ENCODE measurements at places on chromosomes 4 and X. TPM values are rescaled to one million over a fixed set of nuclear protein-coding genes. Genes with fewer than 3 reads are reported as not detected.
A peak's percentile ranks its signal among the peaks of the same experiment; 100 is the strongest.

Gene FATE1
- total RNA-seq: not detected

Gene DDIT4L
- 0.56 TPM for total RNA-seq

Gene SMIM31
- total RNA-seq: not detected

Gene ASB5
- total RNA-seq: 0.16 TPM

Gene MAGEE1
- 0.84 TPM for total RNA-seq

Gene NLGN4X
- 1.00 TPM for total RNA-seq

Gene GNRHR
- 0.56 TPM for total RNA-seq

Gene GSPT2
- total RNA-seq: 1.6 TPM

Gene KCNIP4
- total RNA-seq: not detected

Gene PHOX2B
- not detected for total RNA-seq

Gene DCAF4L1
- 0.08 TPM for total RNA-seq

Gene PNCK
- total RNA-seq: 1.00 TPM

Gene AFF1
- total RNA-seq: 39.8 TPM

GRCh38 chrX:112997991-112998390, 157.4 kb upstream of the AMOT start:
- no peak for ATAC-seq

- no peak for ATAC-seq
Observed at GRCh38 chrX:24005028-24005427, 22.0 kb downstream of the KLHL15 start.

- ATAC-seq: no peak
Observed at GRCh38 chrX:129495900-129496299, 27.4 kb downstream of the SMARCA1 start.

DNA sequence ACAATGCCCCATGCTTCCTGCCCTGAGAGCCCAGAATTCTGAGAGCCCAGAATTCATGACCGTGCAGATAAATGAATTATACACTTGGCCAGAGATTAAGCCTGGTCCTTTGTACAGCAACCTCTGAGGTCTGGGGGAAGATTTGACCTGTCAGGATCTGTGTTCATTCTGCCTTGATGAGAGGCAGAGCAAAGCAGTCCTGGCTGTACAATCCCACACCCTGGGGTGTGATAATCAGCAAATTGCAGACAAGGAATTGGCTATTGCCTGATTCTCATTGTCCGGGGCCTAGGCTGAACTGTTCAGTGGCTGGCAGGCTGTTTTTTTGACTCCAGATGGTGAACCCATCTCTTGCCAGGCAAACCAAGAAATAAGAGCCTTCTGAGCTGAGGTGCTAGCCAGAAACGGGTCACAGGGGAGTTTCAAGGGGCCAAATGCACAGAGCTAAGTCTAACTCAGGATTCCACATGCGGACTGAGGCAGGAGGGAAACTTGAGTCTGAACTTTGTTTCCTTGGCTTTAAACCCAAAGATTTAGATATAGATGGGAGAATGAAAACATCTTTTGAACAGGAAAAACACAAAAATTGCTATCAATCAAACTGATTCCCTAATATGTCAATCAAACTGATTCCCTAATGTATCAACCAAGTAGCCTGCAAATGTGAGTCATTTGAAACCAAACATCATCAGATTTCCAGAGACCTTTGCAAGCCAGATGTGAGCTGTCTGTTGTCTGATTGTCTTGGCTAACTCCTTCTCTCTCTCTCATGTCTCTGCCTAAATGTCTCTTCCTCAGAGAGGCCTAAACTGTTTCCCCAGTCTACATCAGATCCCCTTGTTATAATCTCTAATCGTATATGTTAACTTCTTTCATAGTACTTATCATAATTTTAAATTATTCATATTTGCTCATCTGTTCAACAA, 159.3 kb downstream of the ATG4A start:
- no peak for ATAC-seq

GRCh38 chrX:1529328-1529727, 7.7 kb downstream of the P2RY8 start:
- no peak for ATAC-seq

GRCh38 chr4:26141911-26142638, 178.7 kb upstream of the RBPJ start:
- peak; percentile 43 for ATAC-seq

- ATAC-seq: no peak
Observed at GRCh38 chr4:166655705-166656104, 578.6 kb downstream of the SPOCK3 start.

- ATAC-seq: no peak
Observed at GRCh38 chr4:113382704-113383103, 333.3 kb downstream of the ANK2 start.

GRCh38 chrX:56068274-56068758, 163.8 kb upstream of the KLF8 start:
- peak; percentile 77 for ATAC-seq

GRCh38 chrX:63283348-63283747, 67.8 kb downstream of the SPIN4 start:
- no peak for ATAC-seq

DNA sequence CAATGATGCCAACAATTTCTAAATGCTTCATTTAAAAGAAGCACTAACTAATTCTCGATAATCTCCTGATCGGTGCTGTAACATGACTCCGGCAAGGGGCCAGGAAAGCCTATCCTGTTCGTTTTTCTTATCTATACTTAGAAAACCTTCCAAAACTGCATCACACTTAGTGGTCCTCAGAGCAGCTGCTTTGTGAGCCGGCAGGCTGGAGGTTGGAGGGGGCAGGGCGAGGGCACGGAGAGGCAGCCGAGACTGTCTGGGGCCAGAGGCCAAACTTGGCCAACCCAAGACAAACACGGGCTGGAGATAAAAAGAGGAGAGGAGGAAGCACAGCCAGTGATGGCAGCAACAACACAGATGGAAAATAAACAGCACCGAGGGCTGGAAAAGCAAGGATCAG, 455.7 kb downstream of the BCOR start:
- no peak for ATAC-seq

GRCh38 chrX:122445466-122445865, 738.6 kb upstream of the GRIA3 start:
- ATAC-seq: no peak

DNA sequence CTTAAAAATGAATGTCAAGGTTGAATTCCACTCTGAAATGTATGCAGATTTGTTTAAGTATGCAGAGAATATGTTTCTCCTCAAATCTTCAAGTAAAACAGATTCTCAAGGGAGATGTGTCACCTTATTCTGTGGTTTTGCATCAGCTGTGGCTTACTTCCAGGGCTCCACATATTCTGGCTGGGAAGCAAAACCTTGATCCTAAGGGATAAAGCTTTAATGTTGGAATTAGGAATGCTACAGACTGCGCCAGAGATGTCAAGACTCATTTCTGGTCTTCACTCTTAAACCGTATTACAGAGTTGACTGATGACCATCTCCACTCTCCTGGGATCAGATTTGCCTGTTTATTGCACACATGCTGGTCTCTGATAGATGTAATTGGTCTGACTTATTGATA, 143.9 kb upstream of the DIPK2B start:
- no peak for ATAC-seq

GRCh38 chr4:7398104-7398423, 36.7 kb downstream of the PSAPL1 start:
- no peak for ATAC-seq

DNA sequence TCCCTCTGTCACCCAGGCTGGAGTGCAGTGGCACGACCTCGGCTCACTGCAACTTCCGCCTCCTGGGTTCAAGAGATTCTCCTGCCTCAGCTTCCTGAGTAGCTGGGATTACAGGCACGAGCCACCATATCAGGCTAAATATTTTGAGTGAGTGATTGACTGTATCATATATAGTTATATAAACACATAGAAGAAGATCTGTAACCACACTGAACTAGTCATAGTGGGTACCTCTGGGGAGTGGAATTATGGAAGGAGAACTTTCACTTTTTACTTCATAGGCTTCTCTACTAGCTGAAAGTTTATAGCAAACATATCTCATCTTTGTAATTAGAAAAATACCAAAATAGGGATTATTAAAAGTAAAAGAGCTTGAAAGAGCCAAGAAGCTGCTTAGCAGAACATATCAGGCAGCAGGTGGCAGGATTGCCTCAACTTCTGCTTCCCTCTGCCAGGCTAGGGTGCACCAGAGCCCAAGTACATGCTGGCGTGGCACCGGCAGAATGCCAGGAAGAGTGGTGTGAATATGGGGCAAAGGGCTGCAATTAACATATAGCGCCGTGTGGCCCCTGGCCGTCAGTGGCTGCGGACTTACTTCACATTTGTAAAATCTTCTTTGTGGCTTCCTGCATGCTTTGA, 39.5 kb upstream of the CD40LG start:
- no peak for ATAC-seq

DNA sequence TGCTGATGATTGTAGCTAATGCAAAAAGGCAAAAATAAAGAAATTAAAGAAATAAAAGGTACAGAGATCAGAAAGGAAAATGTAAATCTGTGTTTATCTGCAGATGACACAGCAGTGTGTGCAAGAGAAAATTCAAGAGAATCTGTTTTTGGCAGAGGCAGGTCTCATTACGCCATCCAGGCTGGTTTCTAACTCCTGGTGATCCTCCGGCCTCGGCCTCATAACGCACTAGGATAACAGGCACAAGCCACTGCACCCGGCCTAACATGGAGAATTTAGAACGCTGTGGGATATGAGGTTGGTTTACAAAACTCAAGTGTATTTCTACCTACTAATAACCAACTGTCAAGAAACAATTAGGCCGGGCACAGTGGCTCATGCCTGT, 29.4 kb downstream of the CTBP1 start:
- no peak for ATAC-seq

DNA sequence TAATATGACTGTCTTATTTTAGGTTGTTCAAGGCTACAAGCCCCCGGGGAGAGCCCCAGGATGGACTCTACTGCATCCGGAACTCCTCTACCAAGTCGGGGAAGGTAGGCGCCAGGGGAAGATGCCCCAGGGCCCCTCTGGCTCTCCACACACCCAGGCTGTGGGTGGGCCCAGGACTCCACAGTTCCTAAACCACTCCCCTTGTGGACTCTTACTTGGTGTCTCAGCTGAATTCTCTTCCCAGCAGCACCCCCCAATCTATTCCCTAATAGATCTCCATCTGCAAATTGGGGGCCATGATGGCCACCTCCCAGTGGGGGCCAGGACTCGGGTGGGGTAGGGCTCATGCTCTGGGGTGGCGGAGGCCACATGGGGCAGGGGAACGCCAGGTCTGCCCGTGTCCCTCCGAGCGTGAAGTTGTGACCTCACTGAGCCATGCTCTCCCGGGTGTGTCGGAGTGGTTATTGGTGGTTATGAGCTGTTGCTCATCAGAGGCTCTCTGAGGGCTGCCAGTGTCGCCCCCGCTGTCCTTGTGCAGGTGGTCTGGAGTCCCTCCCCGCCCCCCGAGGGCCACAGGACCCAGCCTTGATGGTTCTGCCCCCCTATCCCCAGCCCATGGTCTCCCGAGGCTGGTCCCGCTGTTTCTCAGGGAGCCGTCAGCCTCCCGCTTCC, 11.2 kb upstream of the ADD1 start:
- peak; percentile 8 for ATAC-seq

DNA sequence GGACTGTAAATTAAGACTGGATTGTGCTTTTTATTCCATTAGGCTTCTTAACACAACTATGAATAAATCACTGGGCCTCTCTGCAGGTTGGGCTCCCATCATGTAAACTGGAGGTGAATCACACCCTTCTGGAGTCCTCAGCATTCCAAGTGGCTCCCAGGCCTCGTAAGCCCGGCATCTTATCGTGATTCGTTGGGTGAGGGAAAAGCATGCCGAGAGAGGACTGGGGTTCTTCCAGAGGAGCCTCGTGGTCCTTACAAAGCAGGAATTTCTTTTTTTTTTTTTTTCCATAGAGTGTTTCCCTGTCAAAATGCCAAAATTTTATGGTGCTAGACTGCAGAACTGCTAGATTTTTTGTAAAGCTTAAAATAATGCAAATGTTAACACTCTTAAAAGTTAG, 20.0 kb downstream of the CLDN22 start:
- ATAC-seq: no peak

GRCh38 chr4:22574880-22575279, 59.0 kb upstream of the ADGRA3 start:
- no peak for ATAC-seq

- peak; percentile 70 for ATAC-seq
Observed at GRCh38 chr4:53929955-53930798, 134.2 kb downstream of the CHIC2 start.

GRCh38 chr4:55871299-55871800, 17.9 kb downstream of the EXOC1 start:
- no peak for ATAC-seq

DNA sequence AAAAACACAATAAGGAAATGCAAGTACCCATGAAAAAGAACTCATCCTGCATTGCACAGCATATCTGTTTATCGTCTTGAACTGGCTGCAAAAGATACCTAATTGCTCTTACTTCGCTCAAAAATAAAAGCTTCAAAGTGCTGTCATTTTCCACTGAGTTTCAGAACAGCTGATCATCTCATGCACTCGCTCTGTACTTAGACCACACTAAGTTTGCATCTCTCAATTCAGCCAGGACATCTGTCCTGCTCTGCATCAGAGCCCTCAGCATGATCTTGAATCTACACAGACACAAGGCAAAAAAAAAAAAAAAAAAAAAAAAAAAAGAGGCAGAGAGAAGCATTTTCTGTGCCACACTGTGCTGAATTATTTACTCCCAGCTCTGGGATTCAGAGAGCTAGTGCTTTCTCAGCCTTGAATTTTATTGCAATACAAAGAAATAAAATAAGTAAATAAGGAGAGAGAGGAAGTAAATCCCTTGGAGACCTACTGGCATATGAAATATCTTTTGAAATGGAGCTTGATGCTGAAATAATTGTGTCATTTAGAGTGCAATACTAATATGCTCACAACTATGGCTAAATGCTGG, 81.3 kb downstream of the PPP1R2C start:
- ATAC-seq: no peak

DNA sequence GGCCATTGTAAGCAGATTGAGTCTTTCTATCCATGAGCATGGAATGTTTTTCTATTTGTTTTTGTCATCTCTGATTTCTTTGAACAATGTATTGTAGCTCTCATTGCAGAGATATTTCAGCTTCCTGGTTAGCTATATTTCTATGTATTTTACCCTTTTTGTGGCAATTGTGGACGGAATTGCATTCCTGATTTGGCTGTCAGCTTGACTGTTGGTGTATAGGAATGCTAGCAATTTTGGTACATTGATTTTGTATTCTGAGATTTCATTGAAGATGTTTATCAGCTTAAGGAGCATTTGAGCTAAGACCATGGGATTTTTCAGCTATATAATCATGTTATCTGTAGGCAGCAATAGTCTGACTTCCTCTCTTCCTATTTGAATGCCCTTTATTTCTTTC, 154.6 kb downstream of the GUCY2F start:
- ATAC-seq: no peak

DNA sequence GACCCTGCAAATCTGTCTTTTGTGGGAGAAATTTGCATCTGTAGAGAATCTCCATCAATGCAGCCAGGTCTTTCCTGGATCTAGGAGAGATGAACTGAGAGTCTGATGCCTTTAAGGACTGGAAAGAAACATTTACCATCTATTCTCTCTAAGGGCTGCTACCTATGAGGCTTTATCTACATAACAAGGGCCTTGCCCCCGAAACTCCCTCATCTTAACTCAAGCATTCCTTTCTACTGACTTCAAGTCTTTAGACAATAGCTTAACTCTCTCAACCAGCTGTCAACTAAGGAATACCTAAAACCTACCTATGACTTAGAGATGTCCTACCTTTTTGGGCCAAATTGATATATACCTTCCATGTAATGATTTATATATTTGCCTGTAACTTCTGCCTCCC, 32.1 kb downstream of the MAGEB17 start:
- no peak for ATAC-seq
